NCI-H1694 (cell line): ENCODE measurements at places on chromosomes 2 and 18.

- DNase-seq: no peak
These were observed 10.9 kb upstream of the INPP5D start for GRCh38 chr2:233049194-233049761.

DNA sequence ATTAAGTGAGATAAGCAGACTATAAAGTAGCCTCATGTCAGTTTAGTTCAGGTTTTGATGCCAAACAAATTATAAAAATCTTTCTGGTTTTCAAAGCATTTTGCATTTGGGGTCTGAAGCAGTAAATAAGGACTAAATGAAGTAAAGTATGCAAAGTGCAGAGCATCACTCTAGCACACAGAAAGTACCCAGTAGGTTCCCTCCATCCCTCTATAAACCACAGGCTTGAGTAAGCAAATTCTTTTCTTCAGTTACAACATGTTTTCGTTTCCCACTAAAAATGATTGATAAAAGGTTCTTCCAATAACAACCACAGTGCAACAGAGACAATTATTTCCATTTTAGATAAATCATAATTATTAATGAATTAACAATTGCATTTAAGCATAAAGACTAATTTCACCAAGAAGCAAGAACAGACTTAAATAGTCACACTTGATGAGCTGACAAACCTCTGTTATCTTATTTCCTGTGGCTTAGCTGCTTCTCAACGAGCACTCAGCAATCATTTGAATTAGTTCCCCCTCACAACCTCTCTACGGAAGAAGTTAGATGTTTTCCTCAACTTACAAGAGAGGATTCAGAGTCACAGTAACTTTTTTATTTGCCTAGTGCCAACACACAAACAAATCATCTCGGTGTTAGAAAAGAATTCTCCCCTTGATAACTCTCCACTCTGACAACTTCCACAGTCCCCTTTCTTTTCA lies 249.8 kb downstream of the NBAS start:
- DNase-seq: no peak

- DNase-seq: no peak
These were observed 79.6 kb upstream of the CTLA4 start for GRCh38 chr2:203787979-203788378.

DNA sequence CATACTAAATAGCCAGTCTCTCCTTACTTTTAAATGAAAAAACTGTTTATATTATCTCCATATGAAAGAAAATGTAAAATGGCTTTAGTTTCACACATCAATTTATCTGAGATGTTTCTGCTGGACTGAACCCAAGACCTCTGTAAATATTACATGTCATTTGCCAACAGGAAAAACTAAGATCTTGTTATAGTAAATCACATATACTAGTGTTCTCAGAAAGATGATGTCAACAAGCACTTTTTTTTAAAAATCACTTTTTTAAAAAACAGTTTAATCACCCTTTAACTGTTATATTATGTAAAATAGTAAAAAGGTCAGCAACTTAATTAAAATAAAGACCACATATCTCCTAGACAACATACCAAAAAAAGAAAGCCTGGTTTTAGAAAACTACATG lies 46.3 kb downstream of the PTPN2 start:
- no peak for DNase-seq

- peak; percentile 70 for DNase-seq
These were observed 89.3 kb downstream of the PDE11A start for GRCh38 chr2:177983183-177983788.

DNA sequence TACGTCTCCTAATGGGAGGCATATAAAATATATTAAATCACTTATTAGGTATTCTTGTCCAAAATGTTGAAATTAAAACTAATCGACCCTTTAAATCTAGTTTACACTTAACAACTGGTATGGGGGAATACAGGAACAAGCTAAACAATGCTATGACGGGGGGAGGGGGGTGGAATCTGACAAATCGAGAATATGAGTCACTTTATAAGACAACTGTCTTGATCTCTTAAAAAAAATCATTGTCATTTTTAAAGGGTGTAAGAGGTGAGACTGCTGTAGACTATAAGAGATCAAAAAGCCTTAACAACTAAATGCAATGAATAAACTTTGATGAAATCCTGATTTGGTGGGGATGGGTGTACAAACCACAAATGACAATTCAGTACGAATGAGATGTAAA lies 6.0 kb downstream of the MAP3K2 start:
- no peak for DNase-seq

GRCh38 chr2:205386109-205386508 lies 296.2 kb upstream of the NRP2 start:
- DNase-seq: no peak

GRCh38 chr2:27891673-27892105 lies 1.2 kb downstream of the BABAM2 start:
- DNase-seq: no peak

DNA sequence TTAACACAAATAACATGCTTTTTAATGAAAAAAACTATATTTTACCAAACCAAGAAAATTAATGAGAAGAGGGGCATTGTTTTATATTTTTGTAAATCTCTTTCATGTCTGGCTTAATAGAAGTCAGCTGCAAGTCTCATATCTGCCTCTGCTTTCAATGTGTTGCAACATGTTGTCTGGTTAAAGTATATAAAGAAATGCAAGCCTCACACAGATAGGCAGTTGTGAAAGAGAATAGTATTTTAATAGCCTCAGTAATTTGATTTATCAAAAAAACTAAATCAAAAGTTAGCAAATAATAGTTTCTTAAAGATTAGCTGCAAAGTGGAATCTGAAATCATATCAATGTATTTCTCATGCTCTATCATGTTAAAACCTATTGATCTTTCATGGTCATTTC lies 52.9 kb upstream of the NCOA1 start:
- DNase-seq: no peak

DNA sequence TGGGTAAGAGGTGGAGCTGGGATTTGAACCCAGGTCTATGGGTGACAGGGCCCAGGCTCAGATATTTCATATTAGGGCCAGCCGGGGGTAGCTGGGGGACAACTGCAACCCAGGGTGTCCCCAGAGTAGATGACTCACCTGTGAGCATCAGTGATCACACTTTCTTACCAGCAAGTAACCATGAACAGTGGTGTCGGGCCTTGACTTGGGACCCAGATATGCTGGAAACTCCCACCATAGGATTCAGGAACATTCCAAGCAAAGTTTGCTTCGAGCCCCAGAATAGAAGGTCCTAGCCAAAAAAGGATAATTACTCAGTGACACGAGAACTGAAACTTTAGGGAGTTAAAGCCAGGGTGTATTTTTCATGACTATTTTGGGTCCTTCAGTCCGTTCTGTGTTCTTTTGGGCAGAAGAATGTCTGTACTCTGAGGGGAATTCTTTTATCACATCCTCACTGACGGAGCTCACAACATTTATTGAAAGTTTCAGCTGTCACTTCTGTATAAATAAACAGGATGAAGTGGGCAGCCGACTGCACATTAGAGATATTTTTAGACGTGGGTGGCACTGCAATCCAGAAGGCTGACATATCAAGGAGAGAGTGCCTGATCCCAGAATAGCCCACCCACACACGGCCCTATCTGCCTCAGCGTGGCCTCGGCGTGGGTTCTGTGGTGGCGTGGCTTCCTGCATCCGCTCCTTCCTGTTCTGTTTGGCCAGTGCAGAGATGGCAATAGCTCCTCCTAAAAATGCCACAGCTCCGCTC lies 45.6 kb downstream of the RAMP1 start:
- DNase-seq: no peak

GRCh38 chr2:106160786-106161261 lies 33.3 kb downstream of the UXS1 start:
- no peak for DNase-seq

DNA sequence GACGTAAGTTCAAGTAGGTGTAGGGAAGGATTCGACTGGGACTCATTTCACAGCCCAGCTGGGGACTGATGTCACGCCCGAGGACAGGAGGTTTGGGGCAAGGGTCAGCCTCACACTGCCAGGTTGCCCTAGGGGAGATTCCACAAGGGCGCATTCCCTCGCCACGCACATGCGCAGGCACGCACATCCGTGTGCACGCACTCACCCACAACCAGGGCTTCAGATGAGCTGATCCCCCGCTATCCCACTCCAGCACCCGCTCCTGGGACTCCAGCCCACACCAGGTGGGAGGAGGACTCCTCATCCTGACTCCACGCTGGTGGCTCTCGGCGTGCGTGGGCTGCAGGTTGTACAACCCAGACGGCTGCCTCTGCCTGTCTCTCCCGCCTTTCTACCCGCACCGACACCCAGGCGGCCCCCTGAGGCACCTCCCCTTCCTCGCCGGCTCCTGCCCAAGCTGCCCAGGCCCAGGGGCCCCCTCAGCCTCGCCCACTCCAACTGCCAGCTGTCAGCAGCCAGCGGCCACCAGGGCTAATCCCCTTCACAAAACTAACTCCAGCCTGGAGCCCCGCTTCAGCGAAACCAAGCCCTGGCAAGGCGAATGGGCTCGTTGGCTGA lies 47.8 kb upstream of the FOSL2 start:
- DNase-seq: no peak

- no peak for DNase-seq
These were observed 15.5 kb downstream of the VIL1 start for GRCh38 chr2:218434456-218434855.

GRCh38 chr2:138000009-138000408 lies 35.7 kb downstream of the HNMT start:
- DNase-seq: no peak

GRCh38 chr2:175571078-175571653 lies 389.7 kb upstream of the ATP5MC3 start:
- no peak for DNase-seq

DNA sequence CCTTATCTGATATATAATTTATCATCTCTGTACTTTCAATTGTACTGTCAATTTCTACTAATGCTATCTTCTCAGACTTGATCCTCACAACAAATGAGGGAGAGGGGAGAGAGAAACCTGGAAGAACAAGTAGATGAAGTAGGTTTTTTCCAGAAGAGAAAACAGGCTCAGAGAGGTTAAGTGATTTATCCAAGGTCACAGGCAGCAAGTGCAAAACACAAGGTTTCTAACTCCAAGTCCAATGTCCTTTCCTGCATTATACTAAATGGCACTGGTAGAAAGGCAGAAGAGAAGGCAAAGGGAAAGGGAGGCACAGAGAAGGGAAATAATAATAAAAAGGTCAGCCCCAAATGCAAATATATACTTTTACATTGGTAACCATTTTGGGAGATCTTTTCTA lies 7.5 kb downstream of the MEX3C start:
- DNase-seq: no peak

- DNase-seq: no peak
These were observed 1134.8 kb upstream of the ZEB2 start for GRCh38 chr2:145654746-145655145.

DNA sequence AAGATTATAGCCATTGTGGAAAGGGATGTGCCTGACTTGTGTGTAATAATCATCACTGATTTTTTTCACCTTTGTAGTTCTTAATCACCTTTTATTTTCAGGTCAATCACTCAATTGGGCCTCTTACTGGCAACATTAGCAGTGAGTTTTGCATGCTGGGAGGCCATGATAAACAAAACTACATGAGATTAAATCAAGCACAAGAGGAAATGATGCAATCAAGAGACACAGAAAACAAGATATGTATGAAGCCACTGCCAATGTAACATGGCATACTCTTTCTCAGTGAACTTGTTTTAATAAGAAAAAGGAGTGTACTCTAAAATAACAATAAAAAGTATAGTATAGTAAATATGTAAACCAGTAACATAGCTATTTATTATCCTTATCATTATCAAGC lies 69.9 kb upstream of the FSIP2 start:
- DNase-seq: no peak
